ENCODE measurements at places on chromosomes 1 and 21.

GRCh38 chr1:193581341-193581740 lies 394.9 kb upstream of the B3GALT2 start:
- DNase-seq = no peak

DNA sequence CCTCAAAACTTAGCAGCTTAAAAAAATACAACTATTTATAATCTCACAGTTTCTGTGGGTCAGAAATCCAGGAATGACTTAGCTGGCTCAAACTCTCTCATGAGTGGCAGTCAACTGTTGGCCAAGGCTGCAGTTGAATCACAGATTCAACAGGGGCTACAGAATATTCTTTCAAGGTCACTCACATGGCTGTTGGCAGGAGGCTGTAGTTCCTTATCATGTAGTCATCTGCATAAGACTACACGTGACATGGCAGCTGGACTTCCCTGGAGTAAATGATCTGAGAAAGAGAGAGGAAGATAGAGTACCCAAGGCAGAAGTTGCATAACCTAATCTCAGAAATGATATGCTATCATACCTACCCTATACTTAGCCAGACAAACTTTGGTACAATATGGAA lies 75.2 kb upstream of the TSPAN2 start:
- DNase-seq = no peak

- no peak for DNase-seq
Measured at GRCh38 chr1:40014253-40014706, 26.2 kb upstream of the CAP1 start.

DNA sequence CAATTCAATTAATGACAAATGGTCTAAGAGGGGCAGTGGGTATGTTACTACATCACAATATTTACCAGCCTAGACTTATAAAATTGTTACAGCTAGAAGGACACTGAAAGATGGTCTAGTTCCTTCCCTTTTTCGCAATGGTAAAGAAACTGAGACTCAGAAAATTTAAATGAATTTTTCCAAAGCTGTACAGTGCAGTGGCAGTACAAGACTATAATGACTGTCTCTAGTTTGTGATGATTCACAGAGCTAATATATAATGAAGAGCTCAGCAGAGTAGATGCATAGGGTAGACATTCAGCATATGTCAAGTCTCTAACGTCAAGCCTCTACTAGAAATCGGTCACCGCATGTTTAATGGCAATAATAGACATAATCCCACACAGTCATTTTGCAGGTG lies 4.6 kb downstream of the PLPP3 start:
- no peak for DNase-seq

DNA sequence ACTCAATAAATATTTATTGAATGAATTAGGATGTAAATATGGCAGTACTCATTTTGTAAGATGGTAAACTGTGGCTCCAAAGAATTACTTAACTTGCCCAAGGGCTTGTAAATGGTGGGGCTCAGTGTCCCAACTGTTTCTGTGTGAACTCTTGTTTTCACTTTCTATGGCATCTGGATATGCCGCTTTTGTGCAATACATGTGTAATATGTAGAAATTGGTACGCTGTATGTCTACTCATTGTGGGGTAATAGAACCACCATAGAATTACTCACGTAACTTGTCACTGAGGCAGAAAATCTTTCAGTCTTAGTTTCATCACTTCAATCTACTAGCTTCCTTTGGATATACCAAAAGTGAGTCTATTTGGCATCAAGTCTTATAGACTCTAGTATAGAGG lies 977 bp downstream of the PRPF3 start:
- peak; percentile 16 for DNase-seq

- no peak for DNase-seq
Measured at GRCh38 chr1:204463125-204464060, 31.2 kb downstream of the PIK3C2B start.

Data from hematopoietic multipotent progenitor cell treated with erythropoietin and hydrocortisone succinate and interleukin-3 and kit ligand, for 17 days (in vitro differentiated cells).